ENCODE measurements at places on chromosomes 7 and 10.
A peak's percentile ranks its signal among the peaks of the same experiment; 100 is the strongest.

GRCh38 chr7:98997846-98998245, 119.5 kb downstream of the TRRAP start:
- no peak for DNase-seq

DNA sequence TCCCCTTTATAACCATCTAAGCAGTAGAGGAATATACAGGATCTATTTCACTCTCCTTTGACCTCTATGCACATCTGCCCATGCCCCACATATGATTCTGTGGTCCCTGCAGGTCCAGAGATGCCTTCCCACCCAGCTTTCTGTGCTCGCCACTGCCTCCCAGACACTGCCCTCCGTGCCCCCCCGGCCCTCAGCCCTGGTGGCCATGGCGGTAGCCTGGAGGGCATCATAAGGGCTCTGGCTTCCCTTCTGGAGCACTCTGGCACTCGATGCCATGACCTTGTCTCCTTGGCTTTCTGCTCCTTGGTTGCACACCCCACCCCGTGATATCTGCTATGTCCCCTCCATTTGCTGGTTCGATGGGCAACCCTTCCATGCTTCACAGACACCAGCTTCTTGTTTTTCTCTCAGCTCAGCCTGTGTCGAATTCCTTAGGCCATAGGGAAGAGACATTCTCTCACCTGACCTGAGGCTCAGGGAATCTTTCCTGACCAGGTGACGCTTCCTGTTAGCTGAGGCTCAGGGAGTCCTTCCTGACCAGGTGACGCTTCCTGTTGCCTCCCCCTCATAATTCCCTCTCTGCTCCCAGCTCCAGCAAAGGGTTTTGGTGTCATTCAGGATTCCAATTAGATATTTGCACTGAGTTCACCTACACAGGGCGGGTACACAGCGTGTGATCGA, 100.4 kb upstream of the GLI3 start:
- no peak for DNase-seq

- no peak for DNase-seq
Measured at GRCh38 chr7:496528-497295, 22.9 kb downstream of the PDGFA start.

- no peak for DNase-seq
Measured at GRCh38 chr7:22116451-22117030, 170.8 kb upstream of the CDCA7L start.

DNA sequence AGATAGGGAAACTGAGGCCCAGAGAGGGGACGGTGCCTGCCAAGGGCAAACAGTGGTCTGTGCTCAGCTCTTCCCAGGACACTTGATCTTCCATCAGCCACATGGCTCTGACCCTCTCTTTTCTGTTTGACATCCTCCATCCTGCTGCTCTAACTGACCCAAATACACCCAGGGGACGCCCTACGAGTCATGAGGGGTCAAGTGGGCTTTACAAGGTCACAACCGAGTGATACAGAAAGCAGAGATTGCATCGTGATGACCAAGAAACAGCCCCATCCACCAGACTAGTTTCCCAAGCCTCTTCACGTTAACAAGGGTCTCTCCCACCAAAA, 131.2 kb upstream of the UNC5B start:
- no peak for DNase-seq

DNA sequence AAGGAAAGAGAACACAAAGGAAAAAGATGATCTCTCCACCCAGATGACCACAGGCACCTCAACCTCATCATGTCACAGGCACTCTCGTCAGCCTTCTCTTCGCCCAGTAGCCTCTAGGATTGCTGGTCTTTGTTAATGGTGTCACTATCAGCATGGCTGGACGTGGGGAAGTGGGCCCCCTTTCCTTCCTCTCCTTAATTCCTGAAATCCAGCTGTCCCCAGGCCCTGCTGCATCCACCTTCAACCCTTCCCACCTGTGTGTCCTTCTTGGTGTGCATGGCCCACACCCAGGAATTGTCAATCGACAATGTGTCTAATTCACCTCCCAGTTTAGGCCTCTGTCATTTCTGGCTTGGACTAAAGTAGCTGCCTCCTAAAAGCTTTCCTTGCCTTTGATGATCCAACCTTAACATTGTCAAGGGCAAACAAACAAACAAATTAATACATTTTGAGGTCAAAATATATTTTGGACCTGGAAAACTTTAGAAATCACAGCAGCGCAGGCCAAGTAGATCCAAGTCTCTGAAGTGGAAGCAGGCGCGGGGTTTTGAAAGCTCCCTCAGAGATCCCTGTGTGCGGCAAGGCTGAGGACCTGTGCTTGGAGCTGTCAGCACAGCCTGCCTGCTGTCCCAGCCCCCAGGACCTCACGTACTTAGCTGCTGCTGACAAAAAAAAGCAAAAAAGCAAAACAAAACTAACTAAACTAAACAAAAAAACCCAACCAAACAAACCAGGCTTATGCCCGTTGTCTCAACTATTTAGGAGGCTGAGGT, 193.3 kb upstream of the LYZL2 start:
- DNase-seq = no peak

DNA sequence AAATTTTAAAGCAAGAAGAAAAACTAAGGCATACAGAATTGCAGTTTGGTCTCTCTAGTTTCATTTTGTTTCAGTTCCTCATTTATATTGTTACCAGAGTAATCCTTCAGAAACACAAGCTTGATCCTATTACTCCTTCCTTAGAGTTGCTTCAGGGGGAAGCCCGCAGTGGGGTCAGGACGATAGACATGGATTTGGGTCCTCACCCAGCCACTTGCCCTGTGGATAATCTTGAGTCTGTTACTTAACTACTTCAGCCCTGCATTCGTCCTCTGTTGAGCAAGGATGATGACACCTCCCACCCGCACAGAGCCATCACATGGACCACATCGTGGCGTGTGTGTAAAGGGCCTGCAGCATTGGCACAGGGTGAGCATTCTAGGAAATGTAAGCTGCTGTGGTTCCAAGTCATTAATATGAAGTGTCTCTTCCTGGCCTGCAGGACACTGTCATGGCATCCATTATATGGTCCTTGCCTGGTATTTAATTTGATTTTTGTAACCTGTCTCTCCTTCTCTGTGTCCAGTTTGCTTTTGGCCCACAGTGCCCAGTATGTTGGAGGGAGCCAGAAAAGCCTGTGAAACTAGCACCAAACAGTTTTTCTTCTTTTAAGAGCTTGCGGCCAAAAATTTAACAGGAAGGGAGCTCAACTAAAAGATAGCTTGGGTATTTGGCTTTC, 111.2 kb downstream of the EEPD1 start:
- DNase-seq = no peak

DNA sequence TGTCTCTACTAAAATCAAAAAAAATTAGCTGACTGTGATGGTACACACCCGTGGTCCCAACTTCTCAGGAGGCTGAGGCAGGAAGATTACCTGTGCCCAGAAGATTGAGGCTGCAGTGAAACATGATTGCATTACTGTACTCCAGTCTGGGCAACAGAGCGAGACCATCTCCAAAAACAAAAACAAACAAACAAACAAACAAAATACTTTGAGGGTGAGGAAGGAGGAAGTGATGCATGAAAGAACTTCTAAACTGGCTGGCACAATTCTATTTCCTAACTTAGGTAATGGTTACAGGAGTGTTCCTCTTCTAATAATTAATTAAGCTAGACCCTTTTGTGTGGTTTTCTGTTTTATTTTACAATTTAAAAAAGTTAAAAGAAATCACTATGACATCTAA, 15.5 kb downstream of the WAPL start:
- DNase-seq = no peak

DNA sequence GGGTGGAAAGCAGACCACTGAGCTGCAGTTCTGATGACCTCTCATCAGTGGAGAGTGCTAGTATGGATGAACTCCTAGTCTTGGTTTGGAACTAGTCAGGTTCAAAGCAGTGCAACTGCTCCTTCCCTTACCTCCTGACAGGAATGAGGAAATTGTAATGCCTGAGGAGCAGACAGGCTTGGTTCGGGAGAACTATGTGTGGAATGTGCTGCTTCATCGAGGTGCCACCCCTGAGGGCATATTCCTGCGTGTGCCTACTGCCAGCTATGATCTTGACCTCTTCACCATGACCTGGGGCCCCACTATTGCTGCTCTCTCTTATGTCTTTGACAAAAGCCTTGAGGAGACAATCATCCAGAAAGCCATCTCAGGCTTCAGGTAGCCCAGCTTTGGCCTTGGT, 27.4 kb upstream of the NFKB2 start:
- DNase-seq = no peak

GRCh38 chr10:94997741-94998174, 59.3 kb downstream of the CYP2C9 start:
- DNase-seq = no peak

DNA sequence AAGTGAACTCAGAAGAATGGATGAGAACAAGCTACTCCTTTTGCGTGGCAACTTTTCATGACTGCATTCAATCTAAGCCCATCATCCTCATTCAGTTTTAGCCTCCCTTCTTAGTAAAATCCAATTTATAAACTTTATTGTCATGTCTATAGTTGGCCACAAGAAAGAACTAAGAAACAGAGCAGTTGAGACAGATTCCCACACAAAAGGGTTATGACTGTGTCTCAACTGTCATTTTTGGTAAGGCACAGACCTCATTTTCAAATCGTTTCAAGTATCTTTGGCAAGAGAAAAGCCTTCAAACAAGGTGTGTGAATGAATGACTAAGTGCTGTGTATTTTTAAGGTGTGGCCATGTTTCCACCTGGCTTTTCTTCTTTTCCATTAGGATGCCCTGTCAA, 84.2 kb upstream of the CREB5 start:
- DNase-seq = no peak

GRCh38 chr7:29987811-29988317, 1.7 kb downstream of the SCRN1 start:
- DNase-seq = peak; percentile 35

DNA sequence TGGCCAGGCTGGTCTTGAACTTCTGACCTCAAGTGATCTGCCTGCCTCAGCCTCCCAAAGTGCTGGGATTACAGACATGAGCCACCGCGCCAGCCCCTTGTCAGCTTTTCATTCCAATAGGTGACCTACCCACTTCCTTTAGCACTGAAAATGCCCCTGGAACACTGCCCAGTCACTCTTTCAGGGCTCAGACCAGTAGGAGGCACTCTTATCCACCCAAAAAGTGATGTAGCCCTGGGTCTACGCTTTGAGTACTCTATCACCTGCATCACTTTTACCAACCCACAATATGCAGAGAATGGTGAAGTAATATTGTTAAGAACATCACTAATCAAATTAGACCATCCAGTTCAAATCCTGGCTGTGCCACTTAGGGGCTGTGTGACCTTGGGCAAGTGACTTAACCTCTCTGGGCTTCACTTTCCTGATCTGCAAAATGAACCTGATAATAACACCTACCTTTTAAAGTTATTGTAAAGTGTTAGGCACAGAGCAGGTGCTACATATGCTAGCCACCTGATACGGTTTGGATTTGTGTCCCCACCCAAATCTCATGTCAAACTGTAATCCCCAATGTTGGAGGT, 5.2 kb downstream of the CALN1 start:
- DNase-seq = no peak

Measured in pulmonary artery endothelial cell (primary cell).